ENCODE measurements at places on chromosomes 12 and 14. TPM values are rescaled to one million over a fixed set of nuclear protein-coding genes. Genes with fewer than 3 reads are reported as not detected.

DNA sequence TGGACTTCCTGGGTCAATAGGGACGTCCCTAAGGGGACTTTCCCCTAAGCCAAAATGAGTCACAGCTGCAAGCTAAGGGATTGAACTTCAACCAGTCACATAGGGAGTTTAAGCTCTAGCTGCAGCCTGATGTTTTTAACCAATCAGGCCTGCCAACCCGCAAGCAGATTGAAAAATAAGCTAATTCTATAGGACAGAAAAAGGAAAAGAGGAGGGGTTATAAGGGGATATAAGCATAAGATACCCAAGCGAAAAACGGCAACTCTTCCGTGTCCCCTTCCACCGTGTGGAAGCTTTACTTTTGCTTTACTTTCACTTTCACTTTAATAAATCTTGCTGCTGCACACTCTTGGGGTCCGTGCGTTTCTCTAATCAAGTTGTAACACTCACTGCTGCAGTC lies 24.4 kb downstream of the ATP23 start:
- DNase-seq: no peak

Gene KRT71
- not detected for total RNA-seq

Gene WNT5B
- total RNA-seq: 22.0 TPM

- no peak for DNase-seq
Observed at GRCh38 chr12:110555577-110556406, 27.3 kb downstream of the PPTC7 start.

Gene DEGS2
- total RNA-seq: 0.41 TPM

DNA sequence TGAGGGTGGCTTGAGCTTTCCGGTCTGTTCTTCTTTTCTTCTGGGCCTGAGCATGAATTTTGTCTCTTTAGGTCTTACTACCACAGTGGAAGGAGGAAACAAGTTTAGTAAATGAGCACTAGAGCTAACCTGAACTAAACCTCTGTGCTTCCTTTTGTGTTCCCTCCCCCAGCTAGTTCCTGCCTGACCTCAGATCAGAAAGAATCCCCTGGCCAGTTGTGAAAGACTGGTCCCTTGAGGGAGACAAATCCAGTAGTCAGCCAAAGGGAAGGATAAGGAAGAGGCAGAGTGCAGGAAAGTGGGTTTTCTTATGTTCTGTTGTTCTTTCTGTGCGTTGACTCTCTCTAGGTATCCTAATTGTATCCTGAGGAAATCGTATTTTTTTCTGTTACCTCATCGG lies 17.5 kb downstream of the ZNF664 start:
- DNase-seq: no peak

Gene ACSM4
- not detected for total RNA-seq

DNA sequence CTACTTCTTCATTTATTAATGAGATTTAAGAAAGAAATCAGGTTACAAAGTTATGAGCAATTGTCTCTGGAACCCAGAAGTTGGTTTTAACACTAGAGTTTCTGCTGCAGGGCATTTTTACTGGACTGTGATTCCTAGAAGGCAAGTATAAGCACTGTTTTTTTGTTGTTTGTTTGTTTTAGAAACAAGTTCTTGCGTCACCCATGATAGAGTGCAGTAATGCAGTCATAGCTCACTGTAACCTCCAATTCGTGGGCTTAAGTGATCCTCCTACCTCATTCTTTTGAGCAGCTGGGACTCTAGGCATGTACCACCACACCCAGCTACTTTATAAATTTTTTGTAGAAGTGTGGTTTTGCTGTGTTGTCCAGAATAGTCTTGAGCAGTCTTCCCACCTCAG lies 25.6 kb downstream of the RAP1B start:
- DNase-seq: no peak
